ENCODE measurements at places on chromosomes 13 and 19. TPM values are rescaled to one million over a fixed set of nuclear protein-coding genes. Genes with fewer than 3 reads are reported as not detected.

The RGCC gene
- polyA plus RNA-seq = 6.8 TPM

The MADCAM1 gene
- 0.36 TPM for polyA plus RNA-seq

The SHD gene
- not detected for polyA plus RNA-seq

The LACC1 gene
- polyA plus RNA-seq = 2.0 TPM

The KRTDAP gene
- polyA plus RNA-seq = not detected

The IGFL2 gene
- not detected for polyA plus RNA-seq

The CBARP gene
- polyA plus RNA-seq = not detected

The CYP4F2 gene
- not detected for polyA plus RNA-seq

The SLC6A16 gene
- polyA plus RNA-seq = 11.6 TPM

The CEACAM7 gene
- polyA plus RNA-seq = not detected

The ZNF829 gene
- polyA plus RNA-seq = 3.6 TPM

The ZNF414 gene
- 22.2 TPM for polyA plus RNA-seq

The ZNF813 gene
- 7.2 TPM for polyA plus RNA-seq

The CATSPERD gene
- polyA plus RNA-seq = not detected

The OXGR1 gene
- polyA plus RNA-seq = not detected

The DAND5 gene
- not detected for polyA plus RNA-seq

The ZNF534 gene
- polyA plus RNA-seq = 0.14 TPM

The FGF9 gene
- polyA plus RNA-seq = 3.6 TPM

The PVR gene
- not detected for polyA plus RNA-seq

The ZNF69 gene
- polyA plus RNA-seq = 2.1 TPM

The ZNF439 gene
- polyA plus RNA-seq = 8.7 TPM

The CASP14 gene
- not detected for polyA plus RNA-seq

The PRR22 gene
- not detected for polyA plus RNA-seq

The DUXA gene
- polyA plus RNA-seq = not detected

The LGI4 gene
- not detected for polyA plus RNA-seq

The LGALS16 gene
- not detected for polyA plus RNA-seq

The PSG3 gene
- not detected for polyA plus RNA-seq

The YJU2 gene
- polyA plus RNA-seq = 45.6 TPM

The CEACAM16 gene
- not detected for polyA plus RNA-seq

The ZNF729 gene
- polyA plus RNA-seq = not detected

The CEACAM3 gene
- not detected for polyA plus RNA-seq

The APOC1 gene
- not detected for polyA plus RNA-seq

The TLE6 gene
- 0.16 TPM for polyA plus RNA-seq

The TFDP1 gene
- polyA plus RNA-seq = 66.9 TPM

The DMKN gene
- 1.1 TPM for polyA plus RNA-seq

The MAST1 gene
- 1.2 TPM for polyA plus RNA-seq

The NCR1 gene
- 0.63 TPM for polyA plus RNA-seq

The TEX101 gene
- not detected for polyA plus RNA-seq

The GAPDHS gene
- not detected for polyA plus RNA-seq

The ZNF333 gene
- 6.2 TPM for polyA plus RNA-seq

The ADAMTS10 gene
- polyA plus RNA-seq = not detected

The CXCL17 gene
- polyA plus RNA-seq = 0.25 TPM

The LSR gene
- 49.1 TPM for polyA plus RNA-seq

The GPR4 gene
- not detected for polyA plus RNA-seq

The RYR1 gene
- 0.03 TPM for polyA plus RNA-seq
